CD8-positive, alpha-beta memory T cell (primary cell): ENCODE measurements at places on chromosomes 4 and X. TPM values are rescaled to one million over a fixed set of nuclear protein-coding genes. Genes with fewer than 3 reads are reported as not detected.

Gene DRD5
- polyA plus RNA-seq = not detected

Gene HSPA4L
- not detected for polyA plus RNA-seq

Gene PDE5A
- polyA plus RNA-seq = 1.3 TPM

Gene SLC10A4
- polyA plus RNA-seq = not detected

Gene CCDC110
- not detected for polyA plus RNA-seq

Gene CTAG1A
- polyA plus RNA-seq = not detected

Gene DKK2
- polyA plus RNA-seq = 0.36 TPM

Gene FIP1L1
- polyA plus RNA-seq = 65.2 TPM

Gene MSN
- 760 TPM for polyA plus RNA-seq

Gene FGF13
- not detected for polyA plus RNA-seq

Gene SPON2
- 43.9 TPM for polyA plus RNA-seq

Gene LINC00632
- polyA plus RNA-seq = not detected

Gene SCFD2
- 18.1 TPM for polyA plus RNA-seq

Gene LPAR4
- polyA plus RNA-seq = not detected

Gene VEGFC
- not detected for polyA plus RNA-seq

Gene TRPC5OS
- not detected for polyA plus RNA-seq

DNA sequence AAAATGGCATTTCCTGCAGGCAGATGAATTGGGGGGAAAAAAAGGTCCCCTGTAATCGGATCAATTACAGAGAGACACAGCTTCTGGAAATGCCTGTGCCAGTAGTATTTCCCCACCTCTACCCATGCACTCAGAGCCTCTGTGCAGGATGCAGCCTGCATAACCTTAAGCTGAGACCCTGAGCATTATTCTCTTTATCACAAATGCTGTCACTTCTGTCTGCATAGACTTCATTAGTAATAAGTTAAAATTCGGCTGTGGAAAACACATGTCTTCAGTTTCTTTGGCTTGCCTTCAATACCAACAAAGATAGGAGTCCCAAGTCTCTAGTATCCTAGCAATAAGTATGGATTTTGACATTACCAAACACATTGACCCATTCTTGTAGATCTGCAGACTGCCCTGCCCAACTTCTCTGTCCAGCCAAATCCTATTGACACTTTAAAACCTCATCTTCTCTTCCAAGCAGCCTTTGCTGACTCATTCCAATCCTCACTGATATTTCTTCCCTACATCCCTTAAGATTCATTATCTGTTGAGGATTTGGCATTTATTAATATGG, 70.8 kb downstream of the LUZP4 start:
- no peak for DNase-seq

- no peak for DNase-seq
Observed at GRCh38 chrX:68428431-68428830, 4.9 kb downstream of the OPHN1 start.

- no peak for DNase-seq
Observed at GRCh38 chrX:136867518-136867917, 13.0 kb downstream of the RBMX start.

GRCh38 chr4:98566361-98567008, 91.9 kb downstream of the TSPAN5 start:
- DNase-seq = no peak

GRCh38 chrX:149221230-149221629, 283.9 kb downstream of the IDS start:
- no peak for DNase-seq

DNA sequence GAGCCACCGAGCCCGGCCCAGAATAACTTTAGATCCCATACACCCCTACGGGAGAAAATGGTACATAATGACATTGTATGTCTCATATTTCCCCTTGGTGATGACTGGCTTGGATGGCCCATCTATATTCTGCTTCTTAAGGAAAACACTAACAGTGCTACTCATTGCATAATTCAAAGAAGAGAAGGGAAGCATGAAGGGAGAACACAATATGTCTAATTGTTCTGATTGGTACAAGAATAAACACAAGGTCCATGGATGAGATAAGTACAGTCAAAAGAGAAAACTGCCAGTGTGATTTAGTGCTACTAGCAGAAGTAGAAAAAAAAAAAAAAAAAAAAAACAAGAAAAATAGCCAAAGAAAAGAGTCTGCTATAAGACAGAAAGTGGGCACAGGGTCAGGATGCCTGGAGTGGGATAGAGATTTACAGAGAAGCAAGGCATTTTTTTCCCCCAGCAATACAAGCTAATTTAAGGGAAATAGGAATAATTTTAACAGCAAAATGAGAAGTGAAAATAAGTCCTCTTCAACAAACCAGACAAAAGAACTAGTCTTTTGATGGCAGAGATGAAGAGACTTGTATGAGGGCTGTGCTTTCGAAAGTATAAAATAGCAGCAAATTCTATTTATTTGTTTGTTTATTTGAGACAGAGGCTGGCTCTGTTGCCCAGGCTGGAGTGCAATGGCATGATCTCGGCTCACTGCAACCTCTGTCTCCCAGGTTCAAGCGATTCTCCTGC, 96.5 kb upstream of the MAP3K15 start:
- no peak for DNase-seq

GRCh38 chr4:175671491-175671934, 140.6 kb downstream of the GPM6A start:
- no peak for DNase-seq

GRCh38 chrX:106415276-106415895, 196.4 kb upstream of the RADX start:
- no peak for DNase-seq

DNA sequence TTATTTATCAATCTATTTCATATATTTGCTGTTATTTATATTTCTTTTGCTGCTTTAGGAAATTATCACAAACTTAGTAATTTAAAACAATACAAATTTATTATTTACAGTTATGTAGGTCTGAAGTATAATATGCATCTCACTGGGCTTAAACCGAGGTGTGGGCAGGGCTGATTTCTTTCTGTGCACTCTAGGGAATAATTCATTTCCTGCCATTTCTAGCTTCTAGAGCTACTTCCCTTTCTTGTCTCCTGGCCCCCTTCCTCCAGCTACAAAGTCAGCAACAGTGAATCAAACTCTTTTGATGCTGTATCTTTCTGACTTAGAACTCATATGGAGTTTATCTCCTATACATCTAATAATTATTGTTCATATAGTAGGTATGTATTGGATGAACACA, 303.5 kb upstream of the ARSJ start:
- no peak for DNase-seq

DNA sequence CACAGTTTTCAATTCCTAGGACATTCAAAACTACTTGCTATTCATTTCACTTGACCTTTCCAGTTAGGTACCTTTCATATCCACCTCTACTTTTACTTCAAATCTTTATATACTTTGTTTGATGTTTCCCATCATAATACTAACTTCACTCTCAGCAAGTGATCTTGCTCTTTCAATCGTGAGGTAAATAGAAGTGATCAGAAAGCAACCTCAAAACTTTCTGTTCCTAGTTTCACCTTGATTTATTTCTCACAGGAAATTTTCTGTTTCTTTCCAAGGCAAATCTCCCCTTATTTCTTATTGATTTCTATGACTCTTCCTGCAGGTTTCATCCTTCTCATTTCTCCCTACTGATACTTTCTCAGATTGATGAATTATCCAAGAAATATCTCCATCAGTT, 623.5 kb downstream of the FSTL5 start:
- DNase-seq = no peak

GRCh38 chr4:123418351-123418931, 21.8 kb downstream of the SPRY1 start:
- no peak for DNase-seq

GRCh38 chr4:62454535-62454934, 1254.4 kb downstream of the ADGRL3 start:
- DNase-seq = no peak

- DNase-seq = no peak
Observed at GRCh38 chr4:1516881-1517480, 110.7 kb upstream of the NKX1-1 start.

DNA sequence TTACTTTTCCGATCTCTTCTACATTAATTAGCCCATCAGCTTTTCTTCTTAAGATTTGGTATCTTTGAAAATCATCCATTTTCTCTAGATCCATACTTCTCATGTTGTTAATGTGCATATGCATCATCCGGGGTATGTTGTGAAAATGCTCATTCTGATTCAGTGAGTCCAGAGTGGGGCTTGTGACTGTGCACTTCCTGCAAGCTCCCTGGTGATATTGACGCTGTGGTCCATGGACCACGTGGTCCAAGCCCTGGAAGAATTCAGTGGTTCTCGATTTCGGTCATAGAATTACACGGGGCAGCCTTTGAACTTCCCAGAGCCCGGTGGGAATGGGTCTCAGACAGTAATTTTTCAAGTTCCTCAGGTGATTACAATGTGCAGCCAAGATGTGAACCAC, 69.8 kb downstream of the ZFX start:
- DNase-seq = no peak

DNA sequence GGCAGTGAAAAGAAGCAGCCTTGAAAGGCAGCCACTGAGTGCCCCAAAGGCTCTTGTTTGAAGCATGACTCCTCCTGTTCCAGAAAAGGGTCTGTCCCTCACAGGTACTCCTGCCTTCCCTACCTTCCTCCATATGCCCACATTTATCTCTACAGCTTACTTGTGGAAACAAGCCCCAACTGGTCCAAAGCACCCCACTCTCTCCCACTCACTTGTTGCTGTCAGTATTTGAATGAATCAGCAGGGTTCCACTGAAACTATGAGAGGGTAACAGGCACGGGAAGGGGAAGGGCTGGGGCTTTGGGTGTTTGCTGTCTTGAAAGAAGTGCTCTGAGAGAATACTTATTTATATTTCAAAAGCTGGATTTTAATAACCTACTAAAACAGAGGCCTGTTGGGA, 34.9 kb downstream of the GPR143 start:
- DNase-seq = no peak

- no peak for DNase-seq
Observed at GRCh38 chr4:102598762-102599374, 97.7 kb downstream of the NFKB1 start.

DNA sequence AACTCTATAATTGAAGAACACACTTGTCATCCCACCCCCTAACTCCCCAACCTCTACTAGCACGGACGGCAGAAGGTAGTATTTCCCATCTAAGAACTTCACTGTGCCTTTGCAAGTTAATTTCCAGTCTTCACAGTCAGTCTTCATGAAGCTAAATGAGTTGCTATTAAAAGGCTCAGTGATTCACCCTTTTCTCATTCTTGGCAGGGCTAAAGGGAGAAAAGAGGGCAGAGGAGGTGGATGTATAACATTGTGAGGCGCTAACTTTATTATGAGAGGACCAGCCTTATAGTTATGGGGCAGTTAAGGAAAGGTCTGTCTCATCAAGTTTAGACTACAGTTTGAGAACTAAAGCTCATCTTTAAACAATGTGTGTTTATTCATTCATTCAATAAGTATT, 161.0 kb upstream of the S100G start:
- no peak for DNase-seq

DNA sequence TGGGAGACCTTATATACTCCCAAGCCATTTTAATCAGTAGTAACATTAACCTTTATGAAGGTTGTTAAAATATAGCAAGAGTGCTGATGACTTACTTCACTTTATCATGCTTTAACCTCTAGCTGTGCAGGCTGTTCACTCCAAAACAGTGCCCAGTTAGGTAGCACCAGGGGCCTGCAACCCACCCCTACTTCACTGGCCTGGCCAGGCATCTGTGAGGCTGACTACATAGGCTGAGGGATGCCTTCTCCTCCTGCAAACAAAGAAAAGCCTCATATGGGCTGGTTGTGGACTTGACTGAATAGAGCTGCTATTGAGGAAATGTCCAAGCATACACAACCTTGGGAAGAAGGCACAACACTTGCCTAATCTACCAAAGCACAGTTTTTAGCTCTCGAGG, 172.8 kb downstream of the SHROOM3 start:
- DNase-seq = no peak

DNA sequence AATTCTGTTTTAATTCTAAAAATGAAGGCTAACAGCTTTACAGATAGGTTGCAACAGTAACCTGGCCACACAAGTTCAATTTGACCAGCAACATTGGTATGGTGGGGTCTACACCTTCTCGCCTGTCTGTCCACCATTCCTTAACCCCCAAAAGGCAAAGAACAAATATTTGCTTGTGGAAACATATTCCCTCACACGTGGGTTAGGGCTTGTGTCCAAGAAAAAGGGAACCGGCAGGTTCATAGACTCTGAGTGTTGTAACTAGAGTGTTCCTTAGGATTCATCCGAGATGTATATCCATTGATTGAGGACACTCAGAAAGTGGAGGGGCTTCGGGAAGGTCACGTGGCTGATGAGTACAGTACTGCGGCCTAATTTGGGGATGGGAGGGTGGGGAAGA, 54.1 kb downstream of the C4orf51 start:
- DNase-seq = no peak

GRCh38 chr4:140372751-140373327, 607 bp upstream of the SCOC start:
- peak; percentile 44 for DNase-seq

DNA sequence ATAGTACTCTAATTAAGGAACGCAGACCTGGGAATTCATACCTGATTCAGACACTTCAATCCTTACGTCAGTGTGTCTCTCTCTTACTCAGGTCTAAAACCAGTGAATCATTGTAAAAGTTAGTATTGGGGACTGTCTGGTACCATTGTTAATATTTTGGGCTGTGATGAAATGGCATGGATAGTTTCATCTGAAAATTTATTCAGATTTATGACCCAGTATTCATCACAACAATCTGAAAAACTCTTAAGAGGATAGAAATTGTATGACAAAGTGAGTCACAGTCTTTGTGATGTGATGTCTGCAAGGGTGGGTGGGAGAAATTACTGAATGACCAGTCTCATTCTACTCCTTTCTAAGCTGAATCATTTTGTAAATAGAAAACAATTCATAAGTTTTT, 10.3 kb downstream of the FGF2 start:
- DNase-seq = no peak

- no peak for DNase-seq
Observed at GRCh38 chr4:25535278-25535677, 120.4 kb upstream of the SLC34A2 start.

DNA sequence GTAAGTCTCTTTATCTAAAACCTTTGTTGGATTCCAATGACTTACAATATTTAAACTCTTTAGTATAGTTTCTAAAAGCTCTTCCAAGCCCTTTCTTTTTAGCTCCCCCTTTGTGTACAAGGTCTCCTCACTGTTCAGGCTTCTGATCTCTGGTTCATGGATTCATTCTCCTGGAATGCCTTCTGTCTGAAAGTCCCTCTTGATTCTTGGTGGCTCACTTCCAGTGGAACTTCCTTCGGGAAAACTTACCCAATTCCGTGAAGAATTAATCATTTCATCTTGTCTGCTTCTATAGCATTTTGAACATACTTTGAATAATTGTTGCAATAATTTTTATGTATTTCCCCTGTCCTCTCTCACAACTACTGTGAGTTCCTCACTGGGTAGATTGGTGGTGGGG, 3.6 kb downstream of the ARHGAP24 start:
- DNase-seq = no peak

DNA sequence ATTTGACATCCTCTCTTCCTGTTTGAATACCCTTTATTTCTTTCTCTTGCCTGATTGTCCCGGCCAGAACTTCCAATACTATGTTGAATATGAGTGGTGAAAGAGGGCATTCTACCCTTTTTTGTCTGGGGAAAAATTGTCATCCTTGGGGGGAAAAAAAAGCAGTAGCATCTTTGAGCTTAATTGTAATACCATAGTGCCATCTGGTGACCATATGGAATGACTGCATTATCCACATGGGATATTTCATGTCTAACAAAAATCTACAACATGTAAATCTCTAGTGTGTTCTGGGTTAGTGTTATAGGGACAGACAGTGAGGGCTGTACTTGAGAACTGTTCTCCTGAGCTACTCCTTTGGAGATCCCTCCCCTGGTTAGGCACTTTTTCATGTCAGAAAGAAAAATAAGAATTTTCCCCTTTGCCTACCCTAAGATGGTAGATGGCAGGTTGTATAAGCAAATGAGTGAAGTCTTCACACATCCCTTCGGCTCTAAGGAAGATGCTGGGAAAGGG, 26.0 kb downstream of the CAPN6 start:
- no peak for DNase-seq
